Cerebellar nuclear complex (tissue), 1 donor: ENCODE measurements at places on chromosomes 5 and 9.

DNA sequence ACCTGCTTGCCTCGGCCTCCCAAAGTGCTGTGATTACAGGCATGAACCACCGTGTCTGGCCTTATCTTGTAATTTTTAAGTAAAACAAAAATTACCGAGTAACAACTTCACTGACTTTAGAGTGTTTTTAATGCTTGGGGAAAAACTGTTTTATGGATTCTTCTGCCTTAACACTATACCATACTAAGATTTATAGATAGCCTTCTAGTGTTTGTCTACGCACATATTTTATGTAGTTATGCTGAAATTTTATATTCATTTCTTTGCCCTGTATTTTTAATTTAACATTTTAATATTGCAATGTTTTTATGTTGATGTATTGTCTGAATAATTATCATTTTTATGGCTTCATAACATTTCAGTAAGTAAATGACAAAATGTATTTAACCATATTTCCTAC lies 96.4 kb upstream of the FTMT start:
- DNase-seq, result no peak

GRCh38 chr9:121447321-121447834 lies 52.3 kb downstream of the GGTA1 start:
- DNase-seq, result no peak

DNA sequence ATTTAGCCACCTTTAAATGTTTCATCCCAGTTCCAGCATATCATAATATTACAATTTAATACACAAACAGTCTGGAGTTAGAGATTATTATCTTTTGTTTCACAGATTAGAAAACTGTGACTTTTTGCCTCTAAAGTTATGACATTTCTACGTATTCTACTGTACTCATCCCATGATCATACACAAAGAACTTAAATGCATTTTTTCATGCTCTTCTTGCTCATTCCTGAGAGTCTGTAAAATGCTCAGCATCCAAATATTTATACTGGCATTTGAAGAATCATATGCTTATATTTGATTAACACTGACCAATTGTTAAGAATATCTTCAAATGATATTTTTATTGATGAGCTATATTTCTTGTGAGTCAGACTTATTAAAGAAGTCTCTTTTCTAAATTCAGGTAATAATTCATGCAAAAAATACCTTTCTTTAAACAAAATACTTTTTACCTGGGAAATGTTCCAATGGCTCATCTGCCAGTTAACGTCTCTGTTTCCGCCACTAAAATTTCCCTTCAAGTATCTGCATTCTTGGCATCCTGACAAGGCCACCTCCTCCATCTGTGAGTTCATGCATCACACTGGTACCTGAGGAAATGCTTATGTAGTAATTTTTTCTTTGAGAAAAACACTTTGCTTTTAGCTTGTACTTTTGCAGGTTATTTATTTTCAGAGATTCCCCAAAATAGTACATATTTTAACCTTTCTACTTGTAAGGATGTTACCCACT lies 139.6 kb upstream of the RASA1 start:
- no peak for DNase-seq

GRCh38 chr5:138700581-138701362 lies 52.5 kb upstream of the CTNNA1 start:
- DNase-seq, result no peak

DNA sequence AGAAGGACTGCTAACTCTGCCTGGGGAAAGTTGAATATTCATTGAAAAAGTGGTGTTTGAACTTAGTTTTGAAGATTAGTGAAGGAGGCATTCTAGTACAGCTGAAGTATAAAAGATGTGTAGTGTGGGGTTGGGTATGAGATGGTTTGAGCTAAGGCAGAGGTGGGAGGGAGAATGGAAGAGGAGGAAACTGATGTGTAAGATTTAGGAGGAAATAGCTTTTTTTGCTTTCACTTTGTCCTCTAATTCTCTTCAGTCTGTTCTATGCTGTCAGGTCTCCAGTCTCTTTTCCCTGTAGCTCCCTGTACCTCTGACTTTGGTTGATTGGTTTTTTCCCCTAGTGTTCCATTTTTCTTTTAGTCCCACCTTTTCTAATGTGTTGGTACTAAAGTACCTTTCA lies 9.0 kb downstream of the CREBRF start:
- no peak for DNase-seq

GRCh38 chr5:32752411-32752810 lies 41.3 kb downstream of the NPR3 start:
- DNase-seq, result no peak

- DNase-seq, result no peak
Measured at GRCh38 chr5:77772729-77773128, 3.4 kb downstream of the TBCA start.

DNA sequence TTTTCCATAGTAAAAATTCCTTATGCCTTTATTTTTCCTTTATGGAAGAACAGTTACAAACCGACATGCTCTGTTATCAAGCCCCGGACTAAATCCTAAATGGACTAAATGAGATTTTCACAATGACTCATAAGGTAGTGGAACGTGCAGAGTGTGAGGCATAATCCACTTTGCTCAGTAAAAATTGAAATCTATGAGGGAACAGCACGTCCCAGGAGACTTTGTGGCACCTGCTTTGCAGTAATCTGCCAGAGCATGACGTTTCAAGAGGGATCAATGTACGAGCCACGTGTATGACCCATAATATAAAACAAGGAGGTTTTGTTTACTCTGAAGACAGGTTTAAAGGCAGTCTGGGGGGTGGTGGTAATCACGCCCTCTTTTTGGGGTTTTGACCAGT lies 83.8 kb upstream of the GNA14 start:
- no peak for DNase-seq

DNA sequence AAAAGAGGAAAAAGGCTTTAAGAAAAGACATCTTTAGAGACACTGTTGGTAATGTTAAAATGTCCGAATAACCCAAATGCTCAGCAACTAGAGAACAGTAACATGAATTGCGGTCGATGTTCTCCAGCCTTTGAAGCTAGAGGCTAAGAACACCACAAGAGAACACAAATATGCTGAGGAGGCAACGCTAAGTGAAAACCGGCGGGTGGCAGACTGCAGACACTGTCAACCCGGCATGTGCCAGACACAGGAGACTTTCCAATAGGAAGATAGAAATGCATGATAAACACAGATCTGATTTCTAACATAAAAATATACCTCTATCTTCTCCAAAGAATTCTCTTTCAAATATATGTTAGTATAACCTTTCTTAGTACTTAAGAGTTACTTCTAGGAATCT lies 18.4 kb upstream of the DDX41 start:
- no peak for DNase-seq

DNA sequence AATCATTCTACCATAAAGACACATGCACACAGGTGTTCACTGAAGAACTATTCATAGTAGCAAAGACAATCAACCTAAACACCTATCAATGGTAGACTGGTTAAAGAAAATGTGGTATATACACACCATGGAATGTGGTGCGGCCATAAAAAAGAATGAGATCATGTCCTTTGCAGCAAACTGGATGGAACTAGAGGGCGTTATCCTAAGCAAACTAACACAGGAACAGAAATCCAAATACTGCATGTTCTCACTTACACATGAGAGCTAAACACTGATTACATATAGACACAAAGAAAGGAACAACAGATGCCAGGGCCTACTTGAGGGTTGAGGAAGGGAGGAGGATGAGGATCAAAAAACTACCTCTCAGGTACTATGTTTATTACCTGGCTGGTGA lies 103.8 kb downstream of the DRD1 start:
- DNase-seq, result no peak

DNA sequence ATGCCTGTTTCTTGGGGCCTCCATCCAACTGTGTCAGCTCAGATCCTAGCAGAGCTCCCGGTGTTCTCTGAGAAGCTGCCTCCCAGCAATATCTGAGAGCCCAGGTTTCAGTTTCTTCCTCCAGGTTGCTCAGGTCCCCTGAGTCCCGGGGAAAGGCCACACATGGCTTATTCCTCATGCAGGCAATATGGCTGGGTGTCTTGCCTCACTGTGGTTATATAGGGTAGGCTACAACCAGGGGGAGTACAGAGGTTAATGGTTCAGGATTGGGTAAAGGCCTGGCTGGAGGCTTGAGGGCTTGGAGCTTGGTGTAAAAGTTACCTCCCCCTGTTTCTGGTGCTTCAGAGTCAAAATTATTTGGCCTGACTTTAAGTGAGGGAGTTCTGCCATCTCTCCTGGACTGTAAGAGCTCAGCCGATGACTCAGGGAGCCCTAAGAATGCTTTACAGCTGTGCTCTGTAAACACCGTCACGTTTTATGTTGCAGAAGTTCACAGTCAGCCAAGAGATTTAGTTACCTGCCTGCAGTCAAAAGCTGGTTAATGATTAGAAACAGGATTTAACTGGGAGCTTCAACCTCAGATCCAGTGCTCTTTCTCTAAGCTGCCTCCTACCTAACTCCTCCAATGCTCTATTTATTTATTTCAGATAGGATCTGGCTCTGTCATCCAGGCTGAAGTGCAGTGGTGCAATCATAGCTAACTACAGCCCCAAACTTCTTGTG lies 24.3 kb upstream of the UBAP2 start:
- DNase-seq, result no peak

GRCh38 chr5:38420691-38421390 lies 135.6 kb downstream of the LIFR start:
- no peak for DNase-seq

GRCh38 chr5:176529741-176530141 lies 7.5 kb downstream of the RNF44 start:
- DNase-seq, result no peak

GRCh38 chr5:79416499-79416898 lies 97.4 kb downstream of the HOMER1 start:
- DNase-seq, result no peak

- no peak for DNase-seq
Measured at GRCh38 chr9:85290019-85290418, 451.7 kb downstream of the AGTPBP1 start.

- no peak for DNase-seq
Measured at GRCh38 chr5:153952893-153953292, 85.8 kb downstream of the FAM114A2 start.
